ENCODE measurements at places on chromosomes 5 and 9.

DNA sequence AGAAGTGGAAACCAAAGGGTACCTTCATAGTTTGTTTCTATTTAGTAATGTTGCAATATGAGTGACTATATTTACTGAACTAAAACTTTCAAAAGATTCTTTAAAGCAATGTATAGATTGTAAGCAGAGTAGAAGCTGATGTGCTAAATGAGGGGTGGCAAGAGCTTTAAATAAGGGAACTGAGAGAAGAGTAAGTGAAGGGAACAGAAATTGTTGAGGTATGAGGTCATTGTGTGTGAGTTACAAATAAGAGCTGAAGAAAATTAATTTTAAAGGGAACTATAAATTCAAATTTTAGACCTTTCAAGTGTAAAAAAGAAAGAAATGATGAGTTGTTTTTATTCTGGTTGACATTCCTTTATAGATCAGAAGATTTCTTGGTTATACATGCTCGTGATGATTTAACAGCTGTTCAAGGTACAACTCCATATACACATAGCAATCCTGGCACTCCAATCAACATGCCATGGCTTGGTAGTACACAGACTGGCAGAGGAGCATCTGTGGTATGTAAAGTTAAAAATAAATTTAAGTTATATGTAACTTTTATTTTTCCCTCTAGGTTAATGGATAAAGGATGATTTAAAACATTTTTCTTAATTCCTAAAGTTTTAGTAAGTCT lies 135.1 kb upstream of the TNFAIP8 start:
- DNase-seq = no peak

DNA sequence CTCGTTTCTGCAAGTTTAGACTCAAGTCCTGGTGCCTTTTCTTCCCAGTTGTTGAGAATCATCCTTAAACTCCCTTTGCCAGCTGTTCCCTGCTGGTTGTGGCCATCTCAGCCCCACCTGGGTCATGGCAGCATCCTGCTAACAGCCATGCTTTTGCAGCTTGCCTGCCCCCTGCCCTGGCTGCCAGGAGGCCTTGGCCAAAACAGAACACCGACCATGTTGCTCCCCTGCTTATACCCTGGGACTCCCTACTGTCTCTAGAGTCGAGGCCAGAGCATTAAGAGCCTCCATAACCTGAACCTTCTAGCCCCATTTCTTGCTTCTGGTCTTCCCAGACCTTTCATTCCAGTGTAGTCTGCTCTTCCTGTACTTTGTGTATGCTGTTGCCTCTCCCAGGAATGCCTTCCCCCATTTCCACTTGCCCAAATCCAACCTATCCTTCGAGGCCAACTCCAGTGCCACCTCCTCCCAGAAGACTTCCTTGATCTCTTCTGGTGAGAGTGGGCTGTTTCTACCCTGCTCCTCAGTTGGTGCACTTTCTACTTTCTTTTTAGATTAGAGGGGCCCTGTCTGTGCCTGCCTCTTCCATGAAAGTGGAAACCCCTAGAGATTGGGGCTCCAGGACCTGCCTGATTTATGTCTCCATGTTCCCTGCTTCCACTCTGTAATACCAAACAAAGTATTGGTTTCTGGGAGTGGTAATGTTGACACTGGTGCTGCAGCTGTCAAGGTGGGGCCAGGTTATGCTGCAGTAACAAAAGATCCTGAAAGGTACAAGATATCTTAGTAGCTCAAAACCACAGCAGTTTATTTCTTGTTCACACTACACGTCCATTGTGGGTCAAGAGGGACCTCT lies 88.2 kb downstream of the AMBP start:
- DNase-seq = no peak

DNA sequence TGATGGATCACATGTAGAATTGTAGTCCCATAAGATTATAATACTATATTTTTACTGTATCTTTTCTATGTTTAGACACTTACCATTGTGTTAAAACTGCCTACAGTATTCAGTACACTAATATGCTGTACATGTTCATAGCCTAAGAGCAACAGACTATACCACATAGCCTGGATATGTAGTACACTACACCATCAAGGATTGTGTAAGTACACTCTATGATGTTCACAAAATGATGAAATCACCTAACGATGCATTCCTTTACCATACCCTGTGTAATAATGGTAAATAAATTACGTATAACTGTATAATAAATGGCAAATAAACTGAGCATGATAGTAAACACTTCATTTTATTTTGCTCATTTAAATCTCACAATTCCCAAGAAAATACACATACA lies 60.3 kb downstream of the RICTOR start:
- no peak for DNase-seq

- DNase-seq = no peak
Measured at GRCh38 chr5:58069846-58070245, 390.0 kb downstream of the PLK2 start.

GRCh38 chr5:80745490-80745889 lies 90.7 kb upstream of the DHFR start:
- DNase-seq = no peak

GRCh38 chr9:68492806-68493205 lies 47.9 kb downstream of the TMEM252 start:
- DNase-seq = no peak

DNA sequence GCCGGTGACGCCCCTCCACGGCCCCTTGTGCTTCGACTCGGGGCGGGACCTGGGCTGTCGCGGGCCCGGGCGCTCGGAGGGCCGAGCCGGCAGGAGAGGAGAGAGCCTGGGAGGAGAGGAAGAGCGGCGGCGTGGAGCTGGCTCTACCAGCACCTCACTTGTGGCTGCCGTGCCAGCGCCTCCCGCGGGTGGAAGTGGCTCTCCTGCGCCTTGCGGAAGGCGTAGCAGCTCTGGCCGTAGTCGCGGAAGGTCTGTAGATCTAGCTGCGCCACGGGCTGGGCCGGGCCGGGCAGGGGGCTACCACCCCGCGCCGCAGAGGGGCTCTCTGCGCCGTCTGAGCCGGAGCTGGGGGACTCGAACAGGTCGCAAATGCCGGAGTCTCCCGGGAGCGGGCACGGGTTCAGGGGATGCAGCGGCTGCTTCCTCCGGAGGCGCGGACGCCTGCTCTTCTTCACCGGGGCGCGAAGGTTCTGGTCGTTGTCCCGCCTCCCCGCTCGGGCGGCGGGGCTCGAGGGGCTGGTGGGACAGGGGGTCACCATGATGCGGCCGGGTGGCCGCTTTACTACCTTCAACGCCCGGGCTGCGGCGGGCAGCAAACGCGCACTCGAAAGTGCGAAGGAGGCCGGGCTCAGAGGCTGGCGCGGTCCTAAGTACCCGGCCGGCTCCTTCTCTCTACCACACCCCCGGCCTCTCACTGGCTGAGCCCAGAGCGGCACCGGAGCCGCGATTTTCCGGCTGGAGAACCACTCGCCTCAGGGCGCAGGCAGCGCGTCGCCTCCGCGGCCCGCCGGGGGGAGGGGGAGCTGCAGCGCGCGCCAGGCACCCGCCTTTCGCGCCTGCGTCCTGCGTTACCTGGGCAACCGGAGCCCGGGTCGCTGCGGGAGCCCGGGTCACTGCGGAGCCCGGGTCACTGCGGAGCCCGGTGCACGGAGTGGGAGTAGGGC lies at the start of gene CCNO:
Gene CCNO, minus strand, starts transcription at position 624 of the 944 bp plus-strand sequence. Its CDS starts 85 bp downstream, at position 539.
- peak; percentile 80 for DNase-seq

GRCh38 chr5:78295035-78295961 lies 800 bp upstream of the AP3B1 start:
- peak; percentile 43 for DNase-seq

DNA sequence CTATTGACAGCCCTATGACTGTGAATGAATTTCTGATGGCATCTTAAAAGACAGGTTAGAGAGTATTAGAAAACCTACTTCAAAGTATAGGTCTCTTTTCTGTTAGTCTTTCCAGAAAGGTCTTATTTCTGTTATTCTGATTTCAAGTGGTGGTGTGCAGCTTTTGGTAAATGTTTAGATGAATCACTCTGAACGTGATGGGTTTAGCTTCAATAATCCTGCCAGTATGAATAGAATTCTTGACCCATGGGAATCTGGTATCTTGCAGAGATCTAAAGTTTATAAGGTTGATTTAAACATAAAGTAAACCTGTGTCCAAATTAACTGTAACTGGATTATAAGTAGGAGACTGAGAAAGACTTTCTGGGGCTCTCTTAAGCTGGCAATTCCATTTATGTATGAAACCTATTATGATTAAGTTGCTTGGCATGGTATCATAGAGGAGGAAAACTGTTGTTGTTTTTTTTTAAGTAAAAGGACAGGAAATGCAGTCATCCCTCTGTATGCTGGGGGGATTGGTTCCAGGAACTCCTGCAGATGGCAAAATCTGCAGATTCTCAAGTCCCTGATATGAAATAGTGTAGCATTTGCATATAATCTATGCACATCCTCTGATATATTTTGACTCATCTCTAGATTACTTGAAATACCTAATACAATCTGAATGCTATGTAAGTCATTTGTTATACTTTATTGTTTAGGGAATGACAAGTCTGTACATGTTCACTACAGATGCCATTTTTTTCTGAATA lies 77.0 kb upstream of the ADAMTS19 start:
- DNase-seq = no peak

- DNase-seq = no peak
Measured at GRCh38 chr5:6386271-6386670, 7.9 kb upstream of the MED10 start.

DNA sequence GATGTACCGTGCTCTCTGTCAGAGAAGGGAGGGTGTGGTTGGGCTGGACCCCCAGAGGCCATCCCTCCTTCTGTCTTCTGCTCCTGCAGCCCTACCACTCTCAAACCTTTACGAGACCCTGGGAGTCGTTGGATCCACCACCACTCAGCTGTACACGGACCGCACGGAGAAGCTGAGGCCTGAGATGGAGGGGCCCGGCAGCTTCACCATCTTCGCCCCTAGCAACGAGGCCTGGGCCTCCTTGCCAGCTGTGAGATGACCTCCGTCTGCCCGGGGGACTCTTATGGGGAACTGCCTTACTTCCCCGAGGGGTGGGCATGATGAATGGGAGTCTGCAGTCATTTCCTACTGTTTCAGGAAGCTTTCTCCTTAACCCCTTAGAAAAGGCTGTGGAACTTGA lies 17.5 kb downstream of the TGFBI start:
- no peak for DNase-seq

DNA sequence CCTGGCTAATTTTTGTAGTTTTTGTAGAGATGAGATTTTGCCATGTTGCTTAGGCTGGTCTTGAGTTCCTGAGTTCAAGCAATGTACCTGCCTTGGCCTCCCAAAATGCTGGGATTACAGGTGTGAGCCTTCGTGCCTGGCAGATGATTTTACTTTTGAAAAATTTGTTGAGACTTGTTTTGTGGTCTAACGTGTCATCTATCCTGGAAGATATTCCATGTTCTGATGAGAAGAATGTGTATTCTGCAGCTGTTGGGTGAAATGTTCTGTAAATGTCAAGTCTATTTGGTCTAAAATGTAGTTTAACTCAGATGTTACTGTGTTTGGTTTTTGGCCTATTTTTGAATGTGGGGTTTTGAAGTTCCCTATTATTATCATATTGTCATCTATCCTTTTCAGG lies 145.6 kb downstream of the XRCC4 start:
- DNase-seq = no peak

DNA sequence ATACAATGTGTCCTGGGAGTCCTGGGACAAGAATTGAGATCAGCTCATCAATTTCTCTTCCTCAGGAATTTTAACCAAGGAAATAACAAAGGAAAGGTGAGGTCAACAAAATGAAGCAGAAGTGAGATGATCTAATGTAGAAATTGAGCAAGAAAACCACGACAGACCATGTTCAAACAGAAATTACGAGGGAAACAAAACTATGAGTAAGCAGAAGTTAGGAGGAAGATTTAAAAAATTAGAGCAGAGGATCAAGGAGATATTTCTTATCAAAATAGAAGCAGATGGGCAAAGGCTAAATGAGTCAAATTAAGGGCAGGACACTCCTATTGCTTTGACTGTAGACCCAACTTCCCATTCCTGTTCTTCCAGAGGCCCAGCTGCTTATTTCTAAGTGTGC lies 97.4 kb downstream of the HINT1 start:
- no peak for DNase-seq

GRCh38 chr9:100725371-100725770 lies 147.5 kb downstream of the CAVIN4 start:
- no peak for DNase-seq
